ENCODE measurements at places on chromosomes 4 and X.

GRCh38 chr4:21102667-21103066 lies 402.4 kb downstream of the PACRGL start:
- no peak for DNase-seq

- no peak for DNase-seq
These were observed 21.0 kb downstream of the MAOA start for GRCh38 chrX:43676971-43677572.

DNA sequence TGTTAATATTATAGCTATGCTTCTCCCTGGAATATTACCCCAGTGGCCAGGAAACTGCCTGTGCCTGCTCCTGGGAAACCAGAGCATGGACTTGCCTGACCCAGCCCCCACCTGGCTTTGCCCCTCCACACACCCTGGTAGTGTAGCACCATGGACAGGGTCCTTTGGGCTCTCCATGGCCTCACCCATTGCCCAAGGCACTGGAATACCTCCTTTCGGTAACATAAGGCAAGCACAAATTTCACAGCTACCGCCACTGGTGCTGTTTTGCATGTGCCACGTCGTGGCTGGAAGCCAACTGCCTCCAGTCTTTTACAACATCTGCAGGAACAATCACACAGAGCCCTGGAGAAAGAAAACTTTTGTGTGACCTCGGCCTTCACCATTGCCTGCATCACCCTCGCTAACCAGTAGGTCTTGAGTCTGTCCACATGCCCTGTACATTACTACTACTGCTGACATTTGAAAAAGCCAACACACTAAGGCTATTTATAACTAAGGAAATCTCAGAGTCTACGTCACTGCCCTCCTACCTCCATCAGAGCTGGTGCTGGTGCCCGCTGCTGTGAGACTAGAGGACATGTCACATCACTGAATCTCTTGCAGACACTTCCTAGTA lies 47.7 kb downstream of the HPGD start:
- no peak for DNase-seq

DNA sequence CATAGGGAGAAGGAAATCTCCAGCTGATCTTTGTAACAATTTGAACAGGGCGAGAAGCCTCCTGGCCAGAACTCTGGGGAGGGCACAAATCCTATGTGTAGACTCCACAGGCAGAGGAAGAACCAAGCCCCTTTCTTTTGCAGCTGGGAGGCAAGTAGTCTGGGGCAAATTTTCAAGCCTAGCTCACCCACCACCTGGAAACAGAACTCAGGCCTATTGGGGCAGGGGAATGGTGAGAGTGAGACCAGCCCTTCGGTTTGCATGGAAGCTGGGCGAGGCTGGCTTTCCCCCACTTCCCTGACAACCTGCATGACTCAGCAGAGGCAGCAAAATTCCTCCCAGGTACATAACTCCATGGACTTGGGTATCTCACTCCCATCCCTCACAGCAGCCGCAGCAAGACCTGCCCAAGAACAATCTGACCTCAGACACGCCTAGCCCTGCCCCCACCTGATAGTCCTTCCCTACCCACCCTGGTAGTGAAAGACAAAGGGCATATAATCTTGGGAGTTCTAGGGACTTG lies 138.2 kb downstream of the EMCN start:
- no peak for DNase-seq

DNA sequence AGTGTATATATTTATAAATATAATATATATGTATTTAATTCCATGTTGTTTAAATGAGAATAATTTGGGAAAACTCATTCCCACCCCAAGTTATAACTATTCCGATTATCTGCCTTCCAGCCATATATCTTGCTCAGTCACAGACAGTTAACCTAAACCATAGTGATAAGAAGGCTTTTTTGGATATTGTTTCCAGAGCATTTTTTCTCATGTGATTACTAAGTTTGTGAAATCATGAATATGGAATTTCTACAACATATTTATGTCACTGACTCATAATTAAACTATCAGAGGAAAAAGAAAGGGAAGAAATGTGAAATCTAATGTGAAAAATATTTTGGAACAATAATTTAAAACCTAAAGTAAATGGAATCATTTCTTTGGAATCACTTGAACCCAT lies 1163.5 kb upstream of the PABPC4L start:
- no peak for DNase-seq

GRCh38 chrX:148441387-148441786 lies 59.0 kb upstream of the AFF2 start:
- no peak for DNase-seq

DNA sequence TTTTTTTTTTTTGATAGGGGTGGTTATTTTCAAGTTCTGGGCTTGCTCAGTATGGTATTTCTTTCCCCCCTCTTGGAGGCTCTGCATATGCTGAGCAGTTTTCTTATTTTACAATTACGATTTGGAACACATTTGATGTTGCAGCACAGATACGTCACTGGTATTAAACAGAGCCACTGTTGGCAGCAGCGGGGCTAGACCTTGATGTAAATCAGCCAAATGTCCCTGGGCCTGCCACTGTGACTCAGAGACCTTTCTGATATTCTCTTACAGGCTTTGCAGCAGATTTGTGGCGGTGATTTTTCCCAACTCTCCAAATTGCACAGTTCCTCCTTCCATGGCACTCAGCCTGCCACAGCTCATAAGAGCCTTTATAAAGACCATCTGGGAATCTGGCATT lies 81.1 kb downstream of the VMA21 start:
- DNase-seq: no peak

DNA sequence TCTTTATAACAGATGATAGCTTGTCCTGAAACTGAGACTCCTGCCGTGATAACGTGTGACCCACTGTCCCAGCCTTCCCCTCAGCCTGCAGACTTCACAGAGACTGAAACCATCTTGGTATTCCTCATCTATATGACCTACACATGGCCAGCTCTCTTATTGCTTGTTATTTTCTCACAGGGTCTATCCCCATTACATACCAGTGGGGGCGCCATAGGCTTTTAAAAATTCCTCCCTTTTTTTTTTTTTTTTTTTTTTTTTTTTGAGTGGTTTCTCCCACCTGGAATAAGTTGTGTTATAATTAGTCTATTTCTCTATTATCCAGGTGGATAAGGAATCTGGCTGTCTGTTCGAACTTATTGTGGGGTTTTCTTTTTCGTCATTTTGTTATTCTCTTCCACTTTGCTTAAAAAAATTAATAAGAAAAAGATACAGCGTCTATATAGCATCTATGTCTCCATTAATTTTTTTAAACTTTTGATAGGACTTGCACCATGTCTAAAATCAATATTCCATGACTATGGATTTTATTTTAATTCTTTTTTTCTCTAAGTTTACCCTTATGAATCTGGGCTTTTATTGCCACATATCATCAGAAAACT lies 47.2 kb downstream of the GYG2 start:
- DNase-seq: no peak

- DNase-seq: no peak
These were observed 57.9 kb downstream of the DKK2 start for GRCh38 chr4:106978046-106978774.
